ENCODE measurements at places on chromosomes 3 and 15.

DNA sequence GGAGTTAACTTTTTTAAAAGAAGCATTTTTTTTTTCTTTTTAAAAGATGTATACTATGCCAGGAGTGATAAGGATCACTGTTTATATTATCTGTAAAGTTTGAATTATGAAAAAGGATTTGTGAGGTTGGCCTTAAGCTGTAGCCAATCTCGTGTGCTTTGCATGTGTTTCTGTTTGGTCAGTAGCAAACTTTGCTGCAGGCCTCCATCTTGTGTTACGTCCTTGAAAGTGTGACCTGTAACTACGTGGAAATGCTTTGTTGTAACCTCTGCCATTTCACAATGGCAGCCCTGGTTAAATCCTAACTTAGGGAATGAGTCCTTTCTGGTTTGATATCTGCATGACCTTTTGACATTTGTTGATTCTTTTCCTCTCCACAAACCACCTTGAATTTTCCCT is 1345.6 kb downstream of the NSUN3 start:
- no peak for DNase-seq

GRCh38 chr15:75666823-75667501 is 19.2 kb downstream of the SNX33 start:
- DNase-seq: no peak

DNA sequence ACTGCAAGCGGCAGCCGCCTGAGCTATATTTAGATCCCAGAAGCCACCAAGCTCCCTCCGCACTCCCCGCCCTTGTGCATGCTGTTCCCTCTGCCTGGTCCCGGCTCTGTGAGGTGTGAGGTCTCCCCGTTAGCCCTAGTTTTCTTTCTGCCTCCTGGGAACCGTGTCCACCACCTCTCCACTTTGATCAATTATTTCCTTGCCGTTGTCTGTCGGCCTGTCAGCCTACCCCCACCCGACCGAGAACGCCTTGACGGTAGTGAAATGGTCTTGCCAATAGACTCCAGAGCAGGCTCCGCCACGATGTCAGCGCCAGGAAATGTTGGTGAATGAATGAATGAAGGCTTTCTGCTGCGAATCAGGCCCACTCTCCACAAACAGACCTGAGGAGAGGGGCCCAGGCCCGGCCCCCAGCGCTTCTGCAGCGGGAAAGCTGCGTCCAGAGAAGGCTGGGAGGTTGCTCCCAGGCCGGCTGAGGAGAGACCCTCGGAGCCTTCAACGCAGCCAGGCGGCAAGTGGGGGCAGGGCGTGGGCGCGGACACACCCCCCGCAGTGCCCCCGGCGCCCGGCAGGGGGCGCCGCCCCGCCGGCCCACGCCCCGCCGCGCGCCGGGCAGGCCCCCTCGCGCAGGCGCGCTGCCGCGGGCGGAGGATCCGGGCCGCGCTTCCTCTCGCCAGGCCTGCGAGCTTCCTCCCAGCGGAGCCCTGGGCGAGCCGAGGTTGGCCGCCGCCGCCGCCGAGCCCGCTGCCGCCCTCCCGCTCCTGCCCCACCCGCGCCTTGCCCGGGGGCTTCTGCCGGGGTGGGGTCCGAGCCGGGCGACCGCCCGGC is at the start of gene CSK:
Gene CSK, plus strand, starts transcription at position 650 of the 828 bp plus-strand sequence. CDS start 16,218 bp downstream, outside the sequence.
- peak; percentile 80 for DNase-seq

- no peak for DNase-seq
These were observed 209.7 kb downstream of the MINAR1 start for GRCh38 chr15:79641841-79642240.

DNA sequence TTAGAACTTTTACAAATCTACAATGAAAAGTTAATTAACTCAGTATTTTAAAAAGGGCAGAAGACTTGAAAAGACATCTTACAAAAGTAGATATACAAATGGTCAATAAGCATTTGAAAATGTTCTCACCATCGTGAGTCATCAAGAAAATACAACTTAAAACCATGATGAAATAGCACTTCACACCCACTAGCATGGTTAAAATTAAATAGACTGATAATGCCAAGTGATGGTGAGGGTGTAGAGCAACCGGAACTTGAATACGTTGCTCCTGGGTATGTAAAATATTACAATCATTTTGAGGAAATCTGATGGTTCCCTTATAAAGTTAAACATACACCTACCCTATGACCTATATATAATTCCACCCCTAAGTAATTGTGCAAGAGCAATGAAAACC is 319.8 kb upstream of the UMPS start:
- no peak for DNase-seq

DNA sequence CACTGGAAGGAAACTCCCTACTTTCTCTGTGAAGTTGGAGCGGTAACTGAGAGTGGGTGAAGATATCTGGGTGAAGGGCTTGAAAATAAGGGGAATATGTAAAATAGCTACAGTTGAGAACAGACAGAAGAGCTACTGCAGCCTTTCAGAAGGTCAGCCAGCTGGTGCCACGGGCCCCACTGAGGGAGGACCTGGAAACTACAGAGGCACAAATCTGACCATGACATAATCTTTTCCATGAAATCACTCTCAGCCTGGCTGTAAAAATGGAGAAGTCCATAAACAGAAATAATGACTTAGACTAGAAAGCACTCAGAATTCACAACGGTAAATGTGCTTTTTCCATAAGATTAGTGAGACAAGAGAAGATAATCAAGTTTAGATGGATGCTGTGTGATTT is 46.4 kb downstream of the ST3GAL6 start:
- DNase-seq: no peak

DNA sequence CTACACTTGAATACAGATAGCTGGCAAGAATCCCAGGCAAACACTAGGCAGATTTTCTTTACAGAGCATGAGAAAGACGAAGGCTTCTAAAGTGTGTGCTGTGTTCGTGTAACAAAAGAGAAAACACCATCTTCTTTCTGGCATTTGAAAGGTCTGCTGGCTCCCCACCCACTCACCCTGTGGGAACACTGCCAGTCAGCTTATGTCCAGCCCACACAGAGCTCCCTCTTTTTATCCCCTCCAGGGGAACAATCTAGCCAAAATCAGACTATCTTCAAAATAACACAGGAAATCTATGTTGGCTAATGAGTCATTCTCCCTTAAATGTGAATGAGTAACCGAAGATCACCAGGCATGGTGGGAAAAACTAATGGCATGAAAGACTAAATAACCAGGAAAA is 45.6 kb upstream of the PAQR5 start:
- DNase-seq: no peak

- DNase-seq: no peak
These were observed 159.5 kb downstream of the CHSY1 start for GRCh38 chr15:101092156-101092866.

DNA sequence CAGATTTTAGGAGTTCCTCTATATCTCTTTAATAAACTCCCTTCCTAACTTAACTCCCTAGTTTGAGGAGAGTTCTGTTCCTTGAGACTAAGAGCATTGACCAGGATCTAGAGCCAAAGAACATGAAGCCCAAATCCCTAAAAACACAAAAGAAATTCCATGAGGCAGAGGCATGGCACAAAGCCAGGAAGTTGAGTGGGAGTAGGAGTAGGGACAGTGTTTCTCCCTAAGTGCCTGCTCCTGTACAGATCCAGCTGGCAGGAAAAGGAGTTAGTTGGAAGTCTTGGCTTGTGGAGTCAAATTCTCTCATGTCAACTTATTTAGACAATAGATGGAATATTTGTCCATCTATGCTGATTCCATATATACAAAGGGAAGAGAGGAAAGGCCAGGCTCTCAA is 11.4 kb downstream of the ACTC1 start:
- DNase-seq: no peak

Data from activated T-helper 1 cell treated with Interleukin-2 at 50 U/mL for 16 hours (primary cell).